ENCODE measurements at places on chromosomes 4 and X.

GRCh38 chr4:168981460-168981859 is 28.6 kb downstream of the CBR4 start:
- no peak for DNase-seq

- no peak for DNase-seq
Observed at GRCh38 chrX:2452317-2452784, 48.4 kb downstream of the DHRSX start.

- DNase-seq: no peak
Observed at GRCh38 chr4:71486550-71487343, 147.9 kb downstream of the SLC4A4 start.

- no peak for DNase-seq
Observed at GRCh38 chrX:7552760-7553159, 290.2 kb upstream of the VCX start.

DNA sequence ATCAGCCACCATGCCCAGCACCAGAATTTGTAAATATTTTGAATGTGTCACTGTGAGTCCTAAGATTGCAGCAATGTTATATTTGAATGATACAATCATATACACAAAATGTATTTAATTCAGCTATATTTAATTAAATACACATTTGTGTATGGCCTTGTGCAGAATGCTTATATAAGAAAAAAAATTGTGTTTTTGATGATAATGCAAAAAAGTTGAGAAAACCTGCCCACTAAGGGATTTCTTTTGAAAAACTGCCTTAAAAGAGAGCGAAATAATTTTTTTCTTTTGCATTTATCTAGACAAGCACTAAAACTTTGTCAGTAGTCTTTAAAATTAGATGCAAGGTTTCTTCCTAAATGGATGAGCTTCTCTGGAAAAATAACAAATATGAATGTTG is 68.1 kb upstream of the OTUD4 start:
- no peak for DNase-seq

DNA sequence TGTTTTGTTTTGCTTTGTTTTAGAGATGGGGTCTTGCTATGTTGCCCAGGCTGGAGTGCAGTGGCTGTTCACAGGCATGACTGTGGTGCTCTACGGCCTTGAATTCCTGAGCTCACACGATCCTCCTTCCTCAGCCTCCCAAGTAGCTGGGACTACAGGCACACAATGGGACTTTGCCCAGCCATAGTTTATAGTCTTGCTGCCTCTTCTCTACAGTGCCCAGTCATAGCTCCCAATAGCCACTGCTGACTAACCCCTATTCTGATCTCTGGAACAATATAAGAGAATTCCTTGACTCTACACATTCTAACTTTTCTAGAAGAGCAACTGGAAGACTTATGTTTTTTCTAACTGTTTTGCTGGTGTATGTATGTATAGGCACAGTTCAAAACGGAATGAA is 319.2 kb downstream of the PCDH7 start:
- no peak for DNase-seq

- DNase-seq: no peak
Observed at GRCh38 chr4:107579099-107579498, 140.9 kb downstream of the PAPSS1 start.

DNA sequence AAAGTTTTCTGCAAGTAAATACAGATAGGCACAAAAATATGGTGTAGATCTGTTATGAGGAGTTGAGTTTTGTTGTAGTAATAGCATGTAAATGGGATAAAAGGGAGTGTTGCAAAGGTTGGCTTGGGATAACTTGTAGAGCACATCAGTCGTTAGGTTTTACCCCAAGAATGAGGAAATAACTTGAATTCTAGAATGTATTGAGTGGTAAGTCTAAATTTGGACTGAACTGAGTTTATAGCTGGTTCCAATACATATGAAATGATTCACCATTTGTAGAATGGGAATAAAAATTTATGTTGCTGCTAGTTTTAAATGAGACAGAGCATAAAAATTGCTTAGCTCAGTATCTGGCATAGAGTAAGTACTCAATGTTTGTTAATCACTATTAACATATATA is 719.2 kb downstream of the FSTL5 start:
- no peak for DNase-seq

- DNase-seq: no peak
Observed at GRCh38 chr4:40750461-40751258, 905 bp downstream of the NSUN7 start.

- DNase-seq: peak; percentile 83
Observed at GRCh38 chr4:163895378-163896005, 401.0 kb downstream of the TMA16 start.

DNA sequence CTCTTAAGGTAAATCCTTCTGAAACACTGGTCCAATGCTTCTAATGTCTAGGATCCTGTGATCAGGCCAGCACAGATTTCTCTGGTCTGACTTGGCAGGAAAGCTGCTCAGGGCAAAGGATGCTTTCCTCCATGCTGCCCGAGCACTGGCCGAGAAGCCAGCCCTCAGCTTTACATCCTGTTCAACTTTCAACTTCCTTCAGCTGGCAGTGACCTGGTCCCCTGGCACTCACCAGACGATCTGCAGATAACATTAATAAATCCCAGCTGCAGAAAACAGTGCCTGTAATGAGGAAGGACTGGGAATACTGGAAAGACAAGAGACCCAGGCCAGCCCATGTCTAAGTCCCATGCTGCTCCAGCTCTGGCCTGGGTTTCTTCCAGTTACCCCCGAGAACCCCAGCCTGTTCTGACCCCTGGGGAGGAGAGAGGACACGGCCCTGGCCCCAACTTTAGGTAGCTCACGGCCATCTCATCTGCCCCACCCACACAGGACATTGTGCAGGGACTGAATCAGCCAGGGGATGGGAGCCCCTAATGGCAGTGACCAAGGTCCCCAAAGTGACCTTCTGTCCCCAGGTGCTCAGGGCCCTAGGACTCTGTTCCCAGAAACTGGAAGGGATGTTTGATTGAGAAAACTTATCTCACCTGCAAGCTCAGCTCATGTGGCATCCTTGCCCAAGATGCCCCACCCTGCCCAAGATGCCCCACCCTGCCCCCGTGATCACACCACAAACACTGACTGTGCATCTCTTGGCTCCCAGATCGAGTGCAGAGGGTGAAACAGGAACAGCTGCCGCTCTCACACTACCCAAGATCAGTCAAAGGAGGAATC is 28.0 kb downstream of the JAKMIP1 start:
- no peak for DNase-seq
